ENCODE measurements at places on chromosomes 3 and 15. TPM values are rescaled to one million over a fixed set of nuclear protein-coding genes. Genes with fewer than 3 reads are reported as not detected.

Gene SLC28A1
- total RNA-seq = not detected

GRCh38 chr3:71653414-71653807 lies 69.9 kb upstream of the FOXP1 start:
- no peak overlapping the region for H3K4me3 ChIP-seq
- H3K4me1 ChIP-seq = peaks cover 6% of the 10 kb centered on the region
- no peaks in the 10 kb centered on the region for H3K27me3 ChIP-seq
- no peak for DNase-seq
- no peak overlapping the region for H3K27ac ChIP-seq

- peaks cover 46% of the 10 kb centered on the region for H3K4me1 ChIP-seq
- peak overlapping the region; percentile 51 for H3K27ac ChIP-seq
- H3K4me3 ChIP-seq = no peak overlapping the region
- H3K36me3 ChIP-seq = no peaks in the 10 kb centered on the region
Observed at GRCh38 chr3:15324379-15324808, 8.0 kb downstream of the SH3BP5 start.

DNA sequence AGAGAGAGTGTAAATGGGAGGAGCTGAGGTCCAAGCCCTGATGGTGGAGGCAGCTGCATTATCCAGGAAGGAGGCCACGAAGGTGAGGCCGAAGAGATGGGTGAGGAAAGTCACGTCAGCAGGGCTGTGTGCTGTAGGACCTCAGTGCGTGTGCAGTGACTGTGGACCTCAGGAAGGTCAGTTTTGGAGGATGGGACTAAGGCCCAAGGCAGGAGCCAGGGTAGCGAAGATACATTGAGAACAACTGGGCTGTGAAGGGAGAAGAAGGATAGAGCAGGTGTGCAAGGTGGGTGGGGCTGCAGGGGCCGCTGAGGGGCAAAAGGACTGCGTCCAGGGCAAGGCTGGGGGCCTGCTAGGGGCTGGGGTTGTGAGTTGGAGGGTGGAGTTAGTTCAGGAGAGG lies 4.9 kb downstream of the KLHL40 start:
- H3K27ac ChIP-seq = no peak overlapping the region
- no peaks in the 10 kb centered on the region for H3K36me3 ChIP-seq
- no peaks in the 10 kb centered on the region for H3K27me3 ChIP-seq
- H3K4me1 ChIP-seq = peaks cover 3% of the 10 kb centered on the region
- no peak for DNase-seq

DNA sequence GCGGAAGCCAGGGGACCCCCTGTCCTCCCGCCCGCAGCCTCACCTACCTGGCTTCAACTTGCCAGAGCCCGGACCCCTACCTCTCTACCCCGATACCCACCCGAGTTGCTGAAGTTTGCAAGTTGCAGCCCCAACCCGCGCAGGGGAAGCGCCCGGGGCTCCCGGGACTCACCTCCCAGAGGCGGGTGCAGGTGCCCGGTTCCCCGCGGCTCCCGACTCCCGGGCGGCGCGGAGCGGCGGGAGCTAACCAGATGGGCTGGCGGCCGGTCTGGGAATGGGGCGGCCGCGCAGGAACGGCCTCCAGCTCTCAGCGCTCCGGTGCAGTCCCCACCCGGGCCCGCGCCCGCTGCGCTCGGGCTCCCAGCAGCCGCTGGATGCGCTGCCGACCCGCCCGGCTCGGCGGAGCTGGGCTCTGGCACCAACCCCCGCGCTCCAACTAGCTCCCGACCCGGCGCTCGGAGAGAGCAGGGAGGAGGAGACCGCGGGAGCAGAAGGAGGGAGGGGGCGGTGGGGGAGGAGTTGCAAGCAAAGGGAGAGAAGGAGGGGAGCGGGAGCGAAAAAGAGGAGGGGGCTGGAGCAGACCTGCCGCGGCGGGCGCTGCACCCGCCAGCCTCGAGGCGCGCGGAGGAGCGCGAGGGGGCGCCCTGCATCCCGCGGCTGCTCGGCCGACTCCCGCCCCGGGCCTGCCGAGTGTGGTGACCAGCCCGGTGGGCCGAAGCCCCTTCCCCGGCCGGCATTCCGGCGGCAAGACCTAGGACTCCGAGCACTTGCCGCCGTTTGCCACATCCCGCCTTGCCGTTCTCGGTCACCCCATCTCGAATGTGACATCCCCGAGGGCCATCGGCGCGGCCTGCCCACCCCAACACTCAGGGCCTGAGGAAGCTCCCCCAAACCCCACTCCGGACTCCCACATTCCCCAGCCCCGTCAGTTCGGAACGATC lies at the start of gene SEMA5B:
Gene SEMA5B (minus strand): TSS at position 472 of the 941 bp plus-strand sequence. CDS start 66,500 bp downstream, outside the sequence.
- no peaks in the 10 kb centered on the region for H3K36me3 ChIP-seq
- H3K27me3 ChIP-seq = no peaks in the 10 kb centered on the region
- peak; percentile 66 for DNase-seq
- H3K27ac ChIP-seq = no peak within 1 kb of the TSS
- H3K4me3 ChIP-seq = peak within 1 kb of the TSS; percentile 64

DNA sequence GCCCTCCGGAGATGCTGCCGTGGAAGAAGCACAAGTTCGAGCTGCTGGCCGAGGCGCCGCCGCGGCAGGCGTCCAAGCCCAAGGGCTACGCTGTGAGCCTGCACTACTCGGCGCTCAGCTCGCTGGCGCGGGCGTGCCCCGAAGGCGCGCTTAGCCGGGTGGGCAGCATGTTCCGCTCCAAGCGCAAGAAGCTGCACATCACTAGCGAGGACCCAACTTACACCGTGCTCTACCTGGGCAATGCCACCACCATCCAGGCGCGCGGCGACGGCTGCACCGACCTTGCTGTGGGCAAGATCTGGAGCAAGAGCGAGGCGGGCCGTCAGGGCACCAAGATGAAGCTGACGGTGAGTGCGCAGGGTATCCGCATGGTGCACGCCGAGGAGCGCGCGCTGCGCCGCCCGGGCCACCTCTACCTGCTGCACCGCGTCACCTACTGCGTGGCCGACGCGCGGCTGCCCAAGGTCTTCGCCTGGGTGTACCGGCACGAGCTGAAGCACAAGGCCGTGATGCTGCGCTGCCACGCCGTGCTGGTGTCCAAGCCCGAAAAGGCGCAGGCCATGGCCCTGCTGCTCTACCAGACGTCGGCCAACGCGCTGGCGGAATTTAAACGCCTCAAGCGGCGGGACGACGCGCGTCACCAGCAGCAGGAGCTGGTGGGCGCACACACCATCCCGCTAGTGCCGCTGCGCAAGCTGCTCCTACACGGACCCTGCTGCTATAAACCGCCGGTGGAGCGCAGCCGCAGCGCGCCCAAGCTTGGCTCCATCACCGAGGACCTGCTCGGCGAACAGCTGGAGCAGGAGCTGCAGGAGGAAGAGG lies 1.3 kb downstream of the FAM43A start:
- H3K4me1 ChIP-seq = peaks cover 13% of the 10 kb centered on the region
- peak overlapping the region; percentile 74 for H3K27ac ChIP-seq
- H3K4me3 ChIP-seq = peak overlapping the region; percentile 56
- no peak for DNase-seq
- no peaks in the 10 kb centered on the region for H3K27me3 ChIP-seq
- H3K36me3 ChIP-seq = no peaks in the 10 kb centered on the region

DNA sequence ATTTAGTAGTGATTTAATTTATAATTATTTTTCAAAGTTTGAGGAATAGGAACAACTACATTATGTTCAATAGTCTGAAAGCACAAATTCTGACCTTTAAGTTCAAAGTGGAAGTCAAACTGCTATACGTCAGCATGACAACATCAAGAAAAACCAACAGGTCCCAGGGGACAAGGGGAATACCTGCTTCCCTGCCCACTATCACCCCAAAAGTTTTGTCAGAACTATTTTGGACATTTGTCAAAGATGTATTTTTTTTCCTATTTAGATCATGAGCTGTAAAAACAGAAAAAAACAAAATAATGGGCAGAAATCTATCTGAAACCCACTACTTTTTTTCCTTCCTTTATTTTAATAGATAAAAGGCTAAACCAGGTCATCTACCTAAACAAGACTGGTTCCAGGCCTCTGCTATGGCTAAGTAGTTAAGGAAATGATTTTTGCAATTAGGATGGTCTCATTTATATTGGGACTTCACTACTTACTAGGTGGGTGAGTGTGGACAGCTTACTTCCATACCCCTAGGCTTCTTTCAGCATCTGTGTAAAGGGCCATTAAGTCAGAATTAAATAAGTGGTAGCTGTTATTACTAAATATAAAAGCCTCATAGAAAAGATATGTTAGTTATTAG lies 746.3 kb downstream of the FHIT start:
- H3K4me1 ChIP-seq = no peaks in the 10 kb centered on the region
- DNase-seq = no peak
- no peaks in the 10 kb centered on the region for H3K36me3 ChIP-seq
- no peak overlapping the region for H3K4me3 ChIP-seq
- no peaks in the 10 kb centered on the region for H3K27me3 ChIP-seq

DNA sequence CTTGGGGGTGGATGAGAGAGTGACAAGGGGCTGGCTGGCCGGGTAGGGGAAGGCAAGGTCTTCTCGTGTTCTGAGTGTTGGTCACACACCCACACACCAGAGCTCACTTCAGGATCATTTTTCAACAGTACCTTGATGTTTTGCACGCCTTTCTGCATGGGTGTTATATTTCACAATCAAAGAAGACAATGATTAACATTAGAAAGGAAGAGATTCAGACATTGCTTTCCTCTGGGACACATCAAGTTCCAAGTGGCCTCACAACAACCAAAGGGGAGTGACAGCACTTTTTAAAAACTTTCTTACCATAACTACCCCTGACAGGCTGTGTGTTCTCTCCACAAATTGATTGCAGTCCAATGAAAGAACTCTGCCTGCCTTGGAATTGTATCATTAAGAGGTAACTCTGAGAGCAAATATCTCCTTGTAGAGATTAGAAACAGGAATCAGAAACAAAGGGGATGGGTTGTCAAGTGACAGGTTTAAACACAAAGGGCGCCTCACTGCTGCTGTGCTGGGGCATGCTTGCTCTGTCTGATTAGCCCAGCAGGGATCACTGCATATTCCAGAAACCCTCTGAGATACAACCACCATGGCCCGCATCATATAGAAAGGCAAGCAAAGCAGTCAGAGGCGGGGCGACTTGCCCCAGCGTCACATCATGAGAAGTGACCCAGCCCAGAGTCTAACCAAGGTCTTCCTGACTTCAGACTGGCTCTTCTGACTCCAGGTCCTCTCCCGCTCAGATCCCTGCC lies 230.8 kb downstream of the FEZF2 start:
- no peaks in the 10 kb centered on the region for H3K27me3 ChIP-seq
- DNase-seq = no peak
- no peak overlapping the region for H3K4me3 ChIP-seq
- peak overlapping the region; percentile 72 for H3K27ac ChIP-seq
- H3K4me1 ChIP-seq = peaks cover 23% of the 10 kb centered on the region
- H3K36me3 ChIP-seq = no peaks in the 10 kb centered on the region

- no peaks in the 10 kb centered on the region for H3K4me1 ChIP-seq
- DNase-seq = no peak
- no peak overlapping the region for H3K4me3 ChIP-seq
- H3K27ac ChIP-seq = no peak overlapping the region
- H3K27me3 ChIP-seq = no peaks in the 10 kb centered on the region
- peaks cover 59% of the 10 kb centered on the region for H3K36me3 ChIP-seq
Observed at GRCh38 chr15:60464836-60465630, 13.9 kb downstream of the ICE2 start.

DNA sequence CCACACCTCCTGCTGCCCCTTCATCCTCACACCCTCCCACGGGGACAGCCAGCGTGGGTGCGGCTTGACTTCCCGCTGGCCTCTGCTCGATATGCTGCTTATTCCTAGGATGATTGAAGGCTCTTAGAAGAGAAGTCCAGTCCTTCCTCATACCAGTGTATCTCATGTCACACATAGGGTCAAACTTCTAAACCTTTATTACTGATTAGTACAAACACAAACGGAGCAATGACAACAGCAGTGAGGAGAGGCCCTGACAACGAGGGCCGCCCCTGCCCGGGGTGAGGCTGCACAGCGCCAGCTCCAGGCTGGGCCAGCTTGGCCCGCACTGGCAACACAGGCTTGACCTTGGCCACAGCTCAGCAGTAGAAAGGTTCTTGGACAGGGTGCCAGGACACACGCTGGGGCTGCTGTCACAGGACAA lies 3.7 kb downstream of the CIB1 start:
- DNase-seq = no peak
- no peaks in the 10 kb centered on the region for H3K27me3 ChIP-seq

GRCh38 chr3:26718315-26718714 lies 95.7 kb downstream of the LRRC3B start:
- H3K4me1 ChIP-seq = no peaks in the 10 kb centered on the region
- H3K27me3 ChIP-seq = no peaks in the 10 kb centered on the region
- no peak overlapping the region for H3K27ac ChIP-seq
- no peak overlapping the region for H3K4me3 ChIP-seq
- DNase-seq = no peak

DNA sequence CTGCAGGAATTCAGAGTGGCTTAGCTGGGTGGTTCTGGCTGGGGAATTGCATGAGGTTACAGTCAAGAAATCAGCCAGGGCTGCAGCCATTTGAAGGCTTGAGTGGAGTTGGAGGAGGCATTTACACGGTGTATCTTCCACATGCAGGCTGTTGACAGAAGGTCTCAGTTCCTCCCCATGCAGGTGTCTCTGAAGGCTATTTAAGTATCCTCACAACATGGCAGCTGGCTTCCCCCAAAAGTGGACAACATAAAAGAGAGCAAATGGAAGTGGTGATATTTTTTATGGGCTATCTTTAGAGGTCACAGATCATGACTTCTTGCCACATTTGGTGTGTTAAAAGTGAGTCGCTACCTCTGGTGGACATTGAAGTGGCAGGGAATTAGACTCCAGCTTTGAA lies 60.1 kb upstream of the SPRED1 start:
- no peak overlapping the region for H3K4me3 ChIP-seq
- no peaks in the 10 kb centered on the region for H3K36me3 ChIP-seq
- no peak overlapping the region for H3K27ac ChIP-seq
- no peaks in the 10 kb centered on the region for H3K4me1 ChIP-seq
- H3K27me3 ChIP-seq = no peaks in the 10 kb centered on the region

- H3K4me1 ChIP-seq = no peaks in the 10 kb centered on the region
- peak overlapping the region; percentile 90 for H3K27ac ChIP-seq
- H3K36me3 ChIP-seq = peaks cover 24% of the 10 kb centered on the region
- H3K27me3 ChIP-seq = no peaks in the 10 kb centered on the region
Observed at GRCh38 chr3:129305592-129306091, 27.0 kb downstream of the HMCES start.

Data from ascending aorta (tissue), 2 donors.